SHP77 treated with DMSO at 0.1 percent for 48 hours (cell line): ENCODE measurements at places on chromosomes 1 and 21.

- no peak for DNase-seq
Measured at GRCh38 chr1:7103361-7103782, 318.1 kb downstream of the CAMTA1 start.

DNA sequence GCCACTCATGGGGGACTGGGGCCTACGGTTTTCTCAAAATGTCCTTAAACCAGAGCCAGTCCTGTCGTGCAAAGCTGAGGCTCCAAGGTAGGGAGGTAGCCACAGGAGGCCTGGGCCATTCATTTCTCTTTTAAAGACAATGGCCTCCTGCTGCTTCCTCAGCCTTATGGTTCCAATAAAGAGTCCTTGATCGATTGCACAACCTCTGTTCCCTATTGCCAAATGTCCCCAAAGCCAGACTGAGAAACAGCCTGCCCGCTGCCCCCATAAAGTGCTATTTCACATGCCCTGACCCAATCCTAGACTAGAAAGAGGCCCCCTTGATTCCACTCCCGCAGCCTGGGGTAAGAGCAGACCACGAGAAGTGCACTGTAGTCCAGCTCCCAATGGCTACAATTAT, 166.7 kb downstream of the CLIC6 start:
- no peak for DNase-seq

- no peak for DNase-seq
Measured at GRCh38 chr1:49971088-49971487, 52.7 kb downstream of the AGBL4 start.

GRCh38 chr1:171664976-171665375, 12.5 kb upstream of the MYOC start:
- no peak for DNase-seq

GRCh38 chr1:166884040-166884642, 8.1 kb upstream of the TADA1 start:
- no peak for DNase-seq

DNA sequence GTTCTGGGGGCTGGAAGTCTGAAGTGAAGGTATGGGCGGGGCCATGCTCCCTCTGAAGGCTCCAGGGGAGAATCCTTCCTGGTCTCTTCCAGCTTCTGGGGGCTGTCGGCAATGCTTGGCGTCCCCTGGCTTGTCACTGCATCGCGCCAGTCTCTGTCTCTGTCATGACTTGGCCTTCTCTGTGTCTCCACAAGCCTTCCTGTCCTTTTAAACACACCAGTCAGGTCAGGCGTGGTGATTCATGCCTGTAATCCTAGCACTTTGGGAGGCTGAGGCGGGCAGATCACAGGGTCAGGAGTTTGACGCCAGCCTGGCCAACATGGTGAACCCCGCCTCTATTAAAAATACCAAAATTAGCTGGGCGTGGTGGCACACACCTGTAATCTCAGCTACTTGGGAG, 125.3 kb downstream of the ACTL8 start:
- no peak for DNase-seq

GRCh38 chr1:83100133-83100532, 898.8 kb downstream of the TTLL7 start:
- DNase-seq: no peak

GRCh38 chr1:208279826-208280588, 35.8 kb upstream of the PLXNA2 start:
- no peak for DNase-seq

DNA sequence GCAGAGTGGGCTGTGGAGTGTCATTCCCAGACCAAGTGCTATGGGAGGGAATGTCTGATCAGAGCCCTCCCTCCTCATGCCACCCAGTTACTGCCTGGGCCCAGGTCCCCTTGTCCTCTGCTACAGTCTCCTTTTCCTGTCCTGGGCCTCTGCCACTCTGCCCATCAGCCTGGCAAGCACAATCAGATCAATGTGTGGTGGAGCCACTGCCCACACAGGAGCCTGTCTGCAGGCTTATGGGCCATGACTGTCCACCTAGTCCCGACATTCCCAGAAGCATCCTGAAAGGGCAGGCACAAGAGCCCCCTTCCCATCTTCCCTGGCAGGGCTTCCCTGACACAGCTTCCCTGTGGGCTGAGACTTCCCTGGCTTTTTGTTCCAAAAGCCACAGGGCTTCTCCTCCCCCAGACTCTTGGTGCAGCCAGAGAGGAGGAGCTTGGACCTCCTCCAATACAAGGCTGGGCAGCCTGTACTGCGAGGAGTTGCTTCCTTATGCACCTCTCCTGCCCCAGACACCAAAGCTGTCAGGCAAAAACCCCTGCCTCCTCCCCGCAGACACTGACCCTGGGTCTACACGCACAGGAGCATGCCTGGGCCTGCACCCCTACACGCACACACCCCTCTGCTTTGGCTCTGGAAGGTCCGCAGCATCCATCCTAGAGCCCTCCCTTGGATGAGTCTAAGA, 29.2 kb upstream of the CNTN2 start:
- DNase-seq: no peak

DNA sequence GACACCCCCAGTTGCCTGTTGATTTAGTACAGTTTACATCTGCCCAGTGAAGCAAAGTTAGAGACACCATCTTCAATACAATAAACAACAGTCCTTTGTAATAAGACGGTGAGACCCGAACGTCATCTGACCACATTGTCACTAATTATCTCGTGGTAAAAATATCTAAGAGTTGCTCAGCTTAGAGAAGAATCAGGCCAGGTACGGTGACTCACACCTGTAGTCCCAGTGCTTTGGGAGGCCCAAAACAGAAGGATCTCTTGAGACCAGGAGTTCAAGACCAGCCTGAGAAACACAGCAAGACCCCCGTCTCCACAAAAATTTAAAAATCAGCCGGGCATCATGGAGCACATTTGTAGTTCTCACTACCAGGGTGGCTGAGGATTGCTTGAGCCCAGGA, 53.5 kb downstream of the CD34 start:
- no peak for DNase-seq

- DNase-seq: no peak
Measured at GRCh38 chr1:221839782-221840395, 98.0 kb upstream of the DUSP10 start.

DNA sequence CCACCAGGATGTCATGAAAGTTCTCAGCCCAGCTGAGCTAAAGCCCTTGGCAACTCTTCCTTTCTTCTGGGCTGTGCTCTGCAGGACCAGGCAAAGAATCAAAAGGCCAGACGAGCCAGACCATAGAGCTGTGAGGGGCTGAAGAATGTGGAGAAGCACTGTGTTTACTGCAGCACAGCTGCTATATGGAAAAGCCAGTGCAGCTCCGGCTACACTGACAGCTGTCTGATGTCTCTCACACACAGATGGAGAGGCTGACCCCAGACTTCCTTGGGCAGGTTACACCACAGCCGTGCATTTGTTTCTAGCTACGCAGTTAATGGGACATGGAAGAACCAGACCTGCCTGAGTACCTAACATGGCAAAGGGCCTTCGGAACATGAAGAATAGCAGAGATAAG, 40.3 kb downstream of the CD247 start:
- DNase-seq: no peak

DNA sequence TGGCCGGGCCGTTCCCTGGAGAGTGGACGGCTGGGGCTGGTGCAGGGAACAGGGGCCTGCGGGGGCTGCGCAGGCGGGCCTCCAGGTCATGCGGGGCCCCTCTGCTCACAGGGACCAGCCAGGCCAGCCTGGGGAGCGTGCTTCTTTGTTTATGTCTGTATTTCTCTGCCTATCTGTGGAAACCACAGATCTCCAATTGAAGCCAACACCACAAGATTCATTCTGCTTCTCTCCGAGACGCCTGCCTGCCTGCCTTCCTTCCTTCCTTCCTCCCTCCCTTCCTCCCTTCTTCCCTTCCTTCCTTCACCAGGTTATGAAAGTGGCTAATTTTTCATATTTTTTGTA, 39.9 kb upstream of the HMGN1 start:
- DNase-seq: no peak

DNA sequence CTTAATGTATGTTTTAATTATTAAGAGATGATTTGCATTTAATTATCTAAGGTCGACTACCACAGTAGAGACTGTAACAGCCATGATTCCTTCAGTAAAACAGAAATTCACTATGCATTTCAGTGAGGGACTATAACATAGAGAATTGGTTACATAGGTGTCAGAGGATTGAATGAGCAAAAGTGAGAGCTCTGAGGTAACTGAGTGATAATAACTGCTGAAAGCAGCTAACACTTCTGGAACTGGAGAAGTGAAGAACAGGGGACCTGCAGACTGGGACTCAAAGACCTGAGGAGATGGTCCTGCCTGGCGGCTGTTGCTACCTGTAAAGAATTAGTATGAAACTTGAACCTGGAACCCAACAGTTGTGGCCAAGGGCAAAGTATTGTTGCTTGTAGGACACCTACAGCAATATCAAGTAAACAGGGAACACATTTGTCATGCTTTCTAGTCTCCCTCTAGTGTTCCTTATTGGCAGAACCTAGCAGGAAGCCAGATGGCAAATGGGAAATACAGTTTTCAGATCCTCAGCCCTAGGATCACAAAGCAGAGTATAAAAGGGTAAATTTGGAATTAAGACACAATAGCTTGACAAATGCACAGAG, 110.6 kb downstream of the HS2ST1 start:
- DNase-seq: peak; percentile 13

- no peak for DNase-seq
Measured at GRCh38 chr1:243471754-243472745, 216.2 kb downstream of the SDCCAG8 start.

- DNase-seq: no peak
Measured at GRCh38 chr1:29563092-29563491, 326.8 kb downstream of the PTPRU start.

GRCh38 chr1:65002508-65003315, 36.4 kb upstream of the JAK1 start:
- DNase-seq: no peak

DNA sequence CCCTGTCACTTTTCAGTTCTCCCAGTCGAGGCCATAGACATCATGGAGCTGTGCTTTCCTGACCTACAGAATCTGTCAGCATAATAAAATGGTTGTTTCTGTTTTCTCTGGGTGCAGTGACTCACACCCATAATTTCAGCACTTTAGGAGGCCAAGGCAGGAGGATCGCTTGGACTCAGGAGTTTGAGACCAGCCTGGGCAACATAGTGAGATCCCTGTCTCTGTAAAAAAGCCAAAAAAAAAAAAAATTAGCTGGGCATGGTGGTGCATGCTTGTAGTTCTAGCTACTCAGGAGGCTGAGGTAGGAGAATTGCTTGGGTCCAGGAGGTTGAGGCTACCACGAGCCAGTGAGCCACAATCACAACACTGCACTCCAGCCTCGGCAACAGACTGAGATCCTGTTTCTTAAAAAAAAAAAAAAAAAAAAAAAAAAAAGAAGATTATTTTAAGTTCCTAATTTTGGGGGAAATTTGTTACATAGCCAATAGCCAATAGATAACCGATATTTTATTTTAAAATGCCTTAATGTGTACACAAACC, 196.2 kb downstream of the ADSS2 start:
- DNase-seq: no peak

DNA sequence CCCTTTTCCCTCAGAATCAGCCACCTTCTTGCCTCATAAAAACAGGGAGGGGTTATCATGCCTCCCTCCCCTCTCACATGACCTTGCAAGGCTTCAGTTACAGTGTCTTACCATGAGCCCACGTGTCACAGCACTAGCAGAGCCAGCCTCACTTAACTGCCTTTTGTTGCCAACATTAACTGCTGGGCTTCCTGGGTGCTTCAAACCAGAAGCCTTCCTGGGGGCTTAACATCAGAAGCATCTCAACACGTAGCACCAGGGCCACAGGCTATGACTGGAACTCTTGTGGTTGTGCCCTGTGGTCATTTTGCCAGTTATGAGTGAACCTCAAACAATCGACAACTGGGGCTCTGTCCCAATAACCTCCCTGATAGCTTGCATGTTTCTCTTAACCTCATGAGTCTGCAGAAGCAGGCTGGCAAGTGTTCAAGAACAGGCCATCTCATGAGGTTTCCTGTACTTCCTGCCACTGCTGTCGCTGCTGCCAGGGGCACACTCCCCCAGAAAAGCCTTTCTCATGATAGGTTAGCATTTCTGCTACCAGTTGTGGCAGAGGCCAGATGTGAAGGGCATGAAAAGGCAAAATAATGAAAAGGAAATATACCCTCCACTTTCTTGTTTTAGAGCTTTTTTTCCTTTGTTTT, 132.2 kb downstream of the GLUL start:
- DNase-seq: no peak

GRCh38 chr1:207742850-207743555, 8.9 kb upstream of the CD46 start:
- DNase-seq: no peak

- no peak for DNase-seq
Measured at GRCh38 chr1:98704474-98704873, 43.0 kb downstream of the SNX7 start.

GRCh38 chr1:172125812-172126430, 284.6 kb downstream of the DNM3 start:
- no peak for DNase-seq

GRCh38 chr21:18803624-18804023, 400.0 kb upstream of the TMPRSS15 start:
- no peak for DNase-seq

DNA sequence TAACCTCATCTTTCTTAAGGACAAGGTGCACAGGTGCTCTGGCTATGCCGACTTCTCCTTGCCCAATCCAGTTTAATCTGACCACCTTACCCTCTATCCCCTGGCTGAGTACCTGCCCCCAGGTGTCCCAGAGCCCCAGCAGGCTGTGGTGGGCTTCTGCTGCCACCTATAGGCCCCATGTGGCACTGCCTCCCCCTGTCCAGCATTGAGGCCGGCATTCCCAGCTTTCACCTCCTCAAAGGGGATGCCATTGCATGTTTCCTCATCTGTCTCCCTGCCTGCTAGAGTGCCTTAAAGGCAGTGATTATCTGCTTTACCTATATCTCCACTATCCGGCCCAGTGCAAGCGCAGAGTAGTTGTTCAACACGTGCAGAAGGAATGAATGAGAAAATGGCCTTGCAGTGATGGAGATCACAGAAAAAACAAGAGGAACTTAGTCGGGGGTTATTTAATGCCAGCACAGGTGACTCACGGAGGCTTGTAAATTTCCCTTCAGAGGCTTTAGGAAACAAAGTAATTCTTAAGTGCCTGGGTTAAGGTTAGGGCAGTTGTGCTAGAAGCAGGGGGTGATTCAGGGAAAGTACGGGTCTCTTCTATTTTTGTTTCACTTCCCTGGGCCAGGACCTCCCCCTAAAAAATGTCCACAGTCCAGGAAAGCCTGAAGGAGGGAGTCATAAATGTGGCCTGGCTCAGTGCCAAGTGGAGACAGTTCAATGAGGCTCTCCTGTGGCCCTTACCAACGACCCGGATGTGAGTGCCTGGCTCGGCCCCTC, 131.8 kb upstream of the NGF start:
- DNase-seq: peak; percentile 11

GRCh38 chr1:98662356-98662670, 792 bp downstream of the SNX7 start:
- no peak for DNase-seq

GRCh38 chr1:173253046-173253445, 45.9 kb upstream of the TNFSF4 start:
- no peak for DNase-seq

DNA sequence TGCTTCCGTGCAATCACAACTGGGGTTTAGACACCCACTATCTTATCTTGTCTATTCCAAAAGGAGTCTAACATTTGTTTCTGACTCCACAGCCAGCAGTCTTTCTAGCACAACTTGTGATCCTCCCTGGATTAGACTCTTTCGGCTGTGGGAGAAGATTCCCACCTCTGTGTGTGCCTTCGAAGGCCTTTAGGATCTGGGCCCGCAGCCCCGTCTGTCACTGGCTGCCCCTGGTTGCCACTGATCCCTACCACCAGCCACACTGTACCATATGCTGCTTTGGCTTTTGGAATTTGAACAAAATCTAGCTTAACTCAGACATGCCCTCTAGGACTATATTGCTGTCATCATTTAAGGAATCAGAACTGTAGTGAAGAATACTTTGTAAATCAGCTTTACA, 18.0 kb downstream of the NTPCR start:
- DNase-seq: no peak

GRCh38 chr1:212141404-212141803, 105.9 kb downstream of the DTL start:
- no peak for DNase-seq
